ENCODE measurements at places on chromosomes 5 and 9.
A peak's percentile ranks its signal among the peaks of the same experiment; 100 is the strongest.

GRCh38 chr5:91058155-91058554, 325.0 kb downstream of the ARRDC3 start:
- DNase-seq = no peak

- DNase-seq = peak; percentile 48
These were observed 243.4 kb upstream of the RAI14 start for GRCh38 chr5:34412736-34413135.

DNA sequence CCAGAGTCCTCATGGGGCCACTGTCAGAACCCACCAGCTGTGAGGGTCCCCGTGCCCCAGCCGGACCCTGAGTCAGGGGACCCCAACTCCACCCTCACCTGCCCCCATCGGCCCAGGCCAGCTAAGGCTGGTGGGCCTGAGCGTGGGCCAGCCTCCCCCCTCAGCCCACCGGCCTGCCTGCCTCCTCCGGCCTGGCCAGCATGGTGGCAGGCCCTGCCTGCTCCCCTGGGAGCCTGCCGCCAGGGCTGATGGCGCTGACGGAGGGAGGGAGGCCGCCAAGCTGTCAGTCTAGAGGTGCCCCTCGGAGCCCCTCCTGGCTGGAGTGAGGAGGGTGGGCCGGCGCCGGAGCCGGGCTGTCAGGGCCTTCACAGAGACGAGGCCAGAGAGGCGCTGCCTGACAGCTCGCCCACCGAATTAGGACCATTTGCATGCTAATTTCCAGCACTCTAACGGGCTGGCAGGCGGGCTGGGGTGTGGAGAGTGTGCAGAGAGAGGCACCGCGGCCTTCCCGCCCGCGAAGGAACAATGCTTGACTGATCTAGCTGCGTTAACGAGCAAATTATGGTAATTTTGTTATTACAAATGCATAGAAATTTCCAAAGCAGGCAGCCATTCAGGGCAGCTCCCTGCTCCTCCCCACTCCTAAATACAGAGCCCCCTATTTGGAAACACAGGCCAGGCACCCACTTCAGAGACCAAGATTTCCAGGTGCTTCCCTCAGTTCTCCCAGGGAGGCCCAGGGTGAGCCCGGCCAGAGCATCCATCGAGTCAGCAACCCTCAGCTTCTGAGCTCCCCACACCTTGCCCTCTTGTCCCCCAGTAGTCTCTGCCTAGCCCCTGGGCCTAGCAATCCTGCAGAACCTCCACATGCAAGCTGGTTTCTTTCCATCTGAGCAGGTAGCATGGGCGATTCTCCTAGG, 169.3 kb downstream of the PAX5 start:
- no peak for DNase-seq

DNA sequence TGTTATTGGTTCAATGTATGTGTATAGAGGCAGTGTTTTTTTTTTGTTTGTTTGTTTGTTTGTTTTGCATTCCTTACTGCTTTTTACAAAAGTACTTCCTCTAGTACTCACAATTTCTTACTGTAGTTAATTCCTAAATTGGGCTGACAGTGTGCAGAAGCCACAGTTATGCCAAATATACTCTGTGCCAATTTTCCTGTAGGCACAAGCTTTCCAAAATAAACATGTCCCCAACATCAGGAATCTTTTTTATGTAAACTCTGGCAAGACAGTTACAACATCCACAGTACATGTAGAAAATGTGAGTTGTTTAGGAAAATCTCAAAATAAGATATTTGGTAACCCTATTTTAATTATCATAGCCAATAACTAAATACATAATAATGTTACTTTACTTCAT, 161.6 kb upstream of the TSLP start:
- peak; percentile 90 for DNase-seq

DNA sequence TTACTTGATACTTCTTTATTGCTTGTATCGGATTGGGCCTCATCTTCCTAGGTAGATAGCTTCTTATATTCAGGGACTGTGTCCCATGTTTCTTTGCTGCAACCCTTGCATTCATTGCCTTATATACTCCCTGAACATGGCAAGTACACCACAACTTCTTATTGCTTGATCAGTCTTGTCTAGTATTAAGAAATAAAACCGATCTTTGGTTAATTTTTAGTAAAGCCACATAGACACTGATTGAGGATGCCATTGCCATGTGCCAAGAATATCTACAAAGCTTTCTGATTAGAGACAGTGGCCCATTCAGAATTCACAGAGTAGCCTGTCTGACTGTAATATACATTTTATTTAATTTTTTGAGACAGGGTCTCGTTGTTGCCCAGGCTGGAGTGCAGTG, 34.7 kb upstream of the ANKRD55 start:
- DNase-seq = no peak

- DNase-seq = no peak
These were observed 59.5 kb downstream of the SMIM23 start for GRCh38 chr5:171845040-171845630.

- no peak for DNase-seq
These were observed 40.9 kb downstream of the VLDLR start for GRCh38 chr9:2662496-2662895.

All from fibroblast of the aortic adventitia (primary cell).